ENCODE measurements at places on chromosomes 12 and 14. TPM values are rescaled to one million over a fixed set of nuclear protein-coding genes. Genes with fewer than 3 reads are reported as not detected.

DNA sequence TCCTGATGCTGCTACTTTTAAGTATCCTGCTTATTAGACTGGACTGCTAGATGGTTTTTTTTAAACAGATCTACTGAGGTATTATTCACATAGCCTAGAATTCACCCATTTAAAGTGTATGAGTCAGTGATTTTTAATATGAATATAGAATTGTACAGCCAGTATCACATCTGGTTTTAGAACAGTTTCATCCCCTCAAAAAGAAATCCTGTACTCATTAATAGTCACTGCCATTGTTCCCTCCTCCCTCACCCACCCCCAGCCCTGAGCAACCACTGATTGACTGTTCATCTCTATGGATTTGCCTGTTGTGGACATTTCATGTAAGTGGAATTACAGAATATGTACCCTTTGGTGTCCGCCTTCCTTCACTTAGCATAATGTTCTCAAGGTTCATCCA, 98.4 kb downstream of the PPP2R5C start:
- DNase-seq = no peak
- H3K4me3 ChIP-seq = no peak overlapping the region
- H3K36me3 ChIP-seq = peaks cover 19% of the 10 kb centered on the region

- no peak for DNase-seq
- H3K36me3 ChIP-seq = peaks cover 31% of the 10 kb centered on the region
- H3K27me3 ChIP-seq = no peaks in the 10 kb centered on the region
- H3K4me1 ChIP-seq = peaks cover 50% of the 10 kb centered on the region
- no peak overlapping the region for H3K27ac ChIP-seq
Measured at GRCh38 chr12:11661491-11662089, 12.1 kb downstream of the ETV6 start.

DNA sequence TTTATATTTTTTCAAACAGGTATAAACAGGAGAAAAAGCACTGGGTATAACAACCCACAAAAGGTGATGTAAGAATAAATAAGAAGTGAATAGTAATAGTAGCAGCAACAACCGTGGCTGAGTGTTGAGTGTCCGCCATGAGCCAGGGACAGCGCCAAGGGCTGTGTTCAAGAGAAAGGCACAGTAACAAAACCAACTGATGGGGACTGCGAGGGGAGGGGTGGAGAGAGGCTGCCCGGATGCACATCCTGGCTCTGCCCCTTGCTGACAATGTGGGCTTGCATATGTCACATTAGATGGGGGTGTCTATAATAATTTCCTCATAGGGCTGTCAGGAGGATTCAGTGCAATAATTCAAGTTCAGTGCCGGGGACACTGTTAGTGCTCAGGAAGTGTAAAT, 912.4 kb downstream of the VRK1 start:
- peaks cover 4% of the 10 kb centered on the region for H3K36me3 ChIP-seq
- no peak overlapping the region for H3K4me3 ChIP-seq
- no peak for DNase-seq
- no peaks in the 10 kb centered on the region for H3K27me3 ChIP-seq
- H3K4me1 ChIP-seq = no peaks in the 10 kb centered on the region

- no peaks in the 10 kb centered on the region for H3K36me3 ChIP-seq
- no peak for DNase-seq
- no peak overlapping the region for H3K4me3 ChIP-seq
- H3K27me3 ChIP-seq = no peaks in the 10 kb centered on the region
- H3K4me1 ChIP-seq = peaks cover 43% of the 10 kb centered on the region
Measured at GRCh38 chr12:76641961-76642360, 82.4 kb upstream of the OSBPL8 start.

- peaks cover 27% of the 10 kb centered on the region for H3K27me3 ChIP-seq
- no peak overlapping the region for H3K4me3 ChIP-seq
- no peaks in the 10 kb centered on the region for H3K36me3 ChIP-seq
- no peak for DNase-seq
Measured at GRCh38 chr14:104561632-104562495, 17.7 kb upstream of the C14orf180 start.

DNA sequence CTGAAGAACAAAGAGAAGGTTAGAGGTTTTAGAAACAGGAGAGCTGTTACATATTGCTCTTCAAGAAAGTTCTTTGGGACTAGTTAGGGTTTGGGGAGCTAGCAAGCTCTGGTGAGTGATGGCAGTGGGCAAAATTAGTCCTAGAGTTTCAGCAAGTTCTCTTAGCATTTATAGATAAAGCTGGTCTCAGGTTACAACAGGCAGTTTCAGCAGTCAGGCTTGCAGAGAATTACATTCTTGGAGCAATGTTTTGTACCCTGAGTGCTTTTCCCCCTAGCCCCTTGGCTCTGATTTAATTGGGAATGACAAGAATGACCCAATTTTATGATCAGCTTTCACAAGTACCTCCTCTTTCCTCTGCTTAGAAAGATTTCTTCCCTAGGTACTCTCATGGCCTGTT, 21.4 kb upstream of the EID3 start:
- H3K36me3 ChIP-seq = peaks cover 13% of the 10 kb centered on the region
- H3K27me3 ChIP-seq = peaks cover 2% of the 10 kb centered on the region
- peaks cover 83% of the 10 kb centered on the region for H3K4me1 ChIP-seq
- H3K4me3 ChIP-seq = peak overlapping the region; percentile 59

- no peak for DNase-seq
- H3K27me3 ChIP-seq = no peaks in the 10 kb centered on the region
- no peak overlapping the region for H3K27ac ChIP-seq
- no peaks in the 10 kb centered on the region for H3K36me3 ChIP-seq
Measured at GRCh38 chr12:19576506-19577280, 137.4 kb downstream of the AEBP2 start.

DNA sequence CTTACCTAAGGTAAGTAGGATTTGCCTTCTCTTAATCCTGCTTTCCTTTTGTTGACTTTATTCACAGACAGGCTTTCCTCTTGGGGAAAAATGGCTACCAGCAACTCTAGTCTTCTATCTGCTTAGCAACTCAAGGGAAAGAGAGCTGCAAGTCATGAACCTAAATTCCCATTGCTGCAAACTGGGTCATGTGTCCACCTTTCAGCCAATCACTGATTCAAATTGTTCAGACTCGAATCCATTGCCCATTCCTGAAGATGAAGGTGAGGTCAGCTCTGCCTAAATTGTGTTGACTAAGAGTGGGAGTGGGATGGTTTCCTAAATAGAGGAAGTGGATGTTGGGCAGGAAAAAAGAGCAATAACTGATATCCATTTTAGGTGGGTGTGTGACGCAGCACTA, 7.7 kb downstream of the FBXW8 start:
- H3K36me3 ChIP-seq = peaks cover 33% of the 10 kb centered on the region
- no peaks in the 10 kb centered on the region for H3K27me3 ChIP-seq
- H3K4me3 ChIP-seq = no peak overlapping the region
- H3K27ac ChIP-seq = no peak overlapping the region

DNA sequence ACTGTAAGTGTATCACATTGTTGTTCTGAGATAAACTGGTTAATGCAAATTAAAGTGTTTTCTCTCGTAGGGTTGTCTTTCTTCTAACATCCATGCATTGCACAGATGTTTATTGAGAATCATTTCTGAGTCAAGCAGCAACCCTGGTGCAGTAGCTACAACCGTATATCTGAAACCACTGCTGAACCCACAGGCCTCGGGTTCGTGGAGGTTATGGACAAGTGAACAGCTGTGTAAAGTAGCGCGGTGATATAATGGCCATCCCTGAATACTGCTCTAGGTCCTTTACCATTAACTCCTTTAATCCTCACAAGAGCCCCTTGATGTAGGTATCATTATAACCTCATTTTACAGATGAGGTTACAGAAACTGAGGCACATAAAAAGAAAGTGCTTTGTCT, 486.1 kb upstream of the TMEM132C start:
- no peak for DNase-seq
- H3K27ac ChIP-seq = no peak overlapping the region
- no peak overlapping the region for H3K4me3 ChIP-seq
- H3K36me3 ChIP-seq = no peaks in the 10 kb centered on the region

DNA sequence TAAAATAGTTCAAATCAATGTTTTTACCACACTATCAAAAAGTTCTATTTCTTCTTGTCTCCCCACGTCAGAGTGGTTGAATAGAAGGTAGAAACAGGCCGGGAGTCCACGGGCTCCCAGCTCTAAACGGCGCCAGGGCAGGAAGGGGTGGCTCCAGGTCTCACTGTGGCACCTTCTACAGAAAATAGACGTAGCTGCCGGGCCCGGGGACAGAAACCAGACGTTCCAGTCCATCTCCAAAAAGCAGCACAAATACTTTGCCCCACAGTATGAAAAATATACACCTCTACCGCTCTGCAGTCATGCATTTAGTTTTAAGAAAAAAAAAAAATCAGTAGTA, 30.9 kb downstream of the CCNK start:
- peaks cover 6% of the 10 kb centered on the region for H3K36me3 ChIP-seq
- peaks cover 16% of the 10 kb centered on the region for H3K4me1 ChIP-seq
- H3K27ac ChIP-seq = peak overlapping the region; percentile 49
- H3K4me3 ChIP-seq = 0 out of 2 replicates have a peak overlapping the region, but pooled peaks have one; percentile 22

DNA sequence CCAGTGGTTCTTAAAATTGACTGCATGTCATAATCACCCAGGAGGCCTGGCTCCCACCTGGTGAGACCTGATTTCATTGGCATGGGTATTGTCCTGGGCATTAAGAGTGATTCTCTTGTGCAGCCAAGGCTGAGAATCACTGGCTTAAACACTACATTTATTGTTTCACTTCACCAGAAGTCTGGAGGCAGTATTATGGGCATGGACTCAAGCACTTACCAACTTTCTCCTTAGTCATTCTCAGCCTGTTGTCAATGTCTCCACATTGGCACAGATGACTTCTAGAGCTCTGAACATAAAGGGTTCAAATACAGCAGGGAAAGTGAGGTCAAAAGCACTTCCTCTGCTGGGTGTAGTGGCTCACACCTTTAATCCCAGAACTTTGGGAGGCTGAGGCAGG, 25.6 kb upstream of the GCH1 start:
- 0 out of 2 replicates have a peak, but pooled peaks cover 7% of the 10 kb centered on the region for H3K4me1 ChIP-seq
- DNase-seq = no peak
- no peaks in the 10 kb centered on the region for H3K27me3 ChIP-seq
- no peak overlapping the region for H3K27ac ChIP-seq

DNA sequence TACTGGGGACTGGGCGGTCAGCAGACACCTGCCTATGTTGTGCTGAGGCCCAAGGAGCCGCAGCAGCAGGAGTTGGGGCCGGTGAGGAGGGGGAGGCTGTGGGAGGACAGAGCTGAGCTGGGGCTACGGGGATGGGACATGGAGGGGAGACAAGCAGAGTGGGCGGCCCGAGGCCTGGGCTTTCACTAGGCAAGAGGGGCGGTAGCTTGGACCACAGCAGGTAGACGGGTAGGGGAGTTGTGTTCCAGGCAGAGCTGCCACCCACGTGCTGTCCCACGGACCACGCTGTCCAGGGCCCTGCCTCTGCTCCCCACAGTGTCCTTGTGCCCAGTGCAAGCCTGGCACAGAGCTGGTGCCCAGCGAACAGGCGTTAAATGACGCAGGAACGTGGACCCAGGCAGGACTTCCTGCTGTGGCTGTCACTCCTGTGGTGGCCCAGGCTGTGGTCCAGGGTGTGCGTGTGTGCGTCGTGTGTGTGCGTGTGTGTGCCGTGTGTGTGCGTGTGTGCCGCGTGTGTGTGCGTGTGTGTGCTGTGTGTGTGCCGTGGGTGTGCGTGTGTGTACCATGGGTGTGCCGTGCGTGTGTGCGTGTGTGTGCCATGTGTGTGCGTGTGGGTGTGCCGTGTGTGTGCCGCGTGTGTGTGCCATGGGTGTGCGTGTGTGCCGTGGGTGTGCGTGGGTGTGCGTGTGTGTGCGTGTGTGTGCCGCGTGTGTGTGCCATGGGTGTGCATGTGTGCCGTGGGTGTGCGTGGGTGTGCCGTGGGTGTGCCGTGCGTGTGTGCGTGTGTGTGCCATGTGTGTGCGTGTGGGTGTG, 6.8 kb downstream of the CEP170B start:
- H3K27ac ChIP-seq = peak overlapping the region; percentile 52
- H3K27me3 ChIP-seq = peaks cover 11% of the 10 kb centered on the region
- no peaks in the 10 kb centered on the region for H3K36me3 ChIP-seq
- peaks cover 22% of the 10 kb centered on the region for H3K4me1 ChIP-seq
- no peak overlapping the region for H3K4me3 ChIP-seq

DNA sequence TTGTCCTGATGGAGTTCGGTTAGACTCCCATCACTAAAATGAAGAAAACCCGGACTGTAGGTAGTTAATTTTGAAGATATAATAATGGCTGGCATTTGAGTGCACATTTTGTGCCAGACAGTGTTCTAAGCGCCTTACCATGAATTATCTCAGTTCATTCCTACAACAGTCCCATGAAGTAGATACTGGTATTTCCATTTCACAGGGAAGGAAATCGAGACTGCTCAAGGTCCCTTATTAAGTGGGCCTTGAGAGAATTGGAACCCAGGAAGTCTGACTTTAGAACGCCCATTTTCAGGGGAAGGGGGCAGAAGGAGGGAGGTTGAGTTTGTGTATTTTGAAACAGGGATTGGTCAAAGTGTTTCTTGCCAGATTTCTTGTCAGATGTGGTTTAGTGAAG, 855 bp downstream of the MNAT1 start:
- H3K27ac ChIP-seq = peak overlapping the region; percentile 95
- H3K4me1 ChIP-seq = peaks cover 33% of the 10 kb centered on the region
- peak overlapping the region; percentile 99 for H3K4me3 ChIP-seq

GRCh38 chr14:100702590-100702989, 24.1 kb upstream of the DLK1 start:
- H3K4me1 ChIP-seq = no peaks in the 10 kb centered on the region
- no peaks in the 10 kb centered on the region for H3K36me3 ChIP-seq
- H3K27me3 ChIP-seq = peaks cover 22% of the 10 kb centered on the region
- no peak overlapping the region for H3K27ac ChIP-seq

DNA sequence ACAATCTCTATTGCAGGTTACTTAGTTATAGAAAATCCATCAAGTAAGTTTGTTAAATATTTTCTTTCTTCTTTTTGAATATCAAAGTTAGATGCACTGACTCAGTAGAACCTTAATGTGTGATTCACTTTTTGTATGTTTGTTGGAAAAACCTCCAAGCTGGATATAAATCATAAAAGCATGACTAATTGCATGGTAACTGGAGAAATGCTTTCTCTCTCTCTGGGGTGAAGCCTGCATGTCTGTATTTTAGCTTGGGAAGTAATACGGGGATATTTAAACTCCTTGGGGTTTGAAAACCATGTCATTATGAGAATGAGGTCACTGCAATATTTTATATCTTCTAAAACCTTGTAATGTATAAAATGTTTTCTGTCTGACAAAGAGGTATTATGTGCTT, 58.6 kb upstream of the MYF6 start:
- H3K4me3 ChIP-seq = peak overlapping the region; percentile 60
- no peaks in the 10 kb centered on the region for H3K36me3 ChIP-seq
- H3K27me3 ChIP-seq = peaks cover under 1% of the 10 kb centered on the region

BEGAIN gene
- 0.09 TPM for total RNA-seq

PSMA3 gene
- 210 TPM for total RNA-seq

CLEC4D gene
- total RNA-seq = not detected

LUM gene
- total RNA-seq = 59.9 TPM

KCNK10 gene
- total RNA-seq = not detected

DPPA3 gene
- total RNA-seq = not detected

LBHD2 gene
- total RNA-seq = not detected
